ENCODE measurements at places on chromosomes 5 and 9. TPM values are rescaled to one million over a fixed set of nuclear protein-coding genes. Genes with fewer than 3 reads are reported as not detected.
A peak's percentile ranks its signal among the peaks of the same experiment; 100 is the strongest.

GRCh38 chr9:90611568-90611967 lies 31.1 kb downstream of the DIRAS2 start:
- no peak for DNase-seq

DNA sequence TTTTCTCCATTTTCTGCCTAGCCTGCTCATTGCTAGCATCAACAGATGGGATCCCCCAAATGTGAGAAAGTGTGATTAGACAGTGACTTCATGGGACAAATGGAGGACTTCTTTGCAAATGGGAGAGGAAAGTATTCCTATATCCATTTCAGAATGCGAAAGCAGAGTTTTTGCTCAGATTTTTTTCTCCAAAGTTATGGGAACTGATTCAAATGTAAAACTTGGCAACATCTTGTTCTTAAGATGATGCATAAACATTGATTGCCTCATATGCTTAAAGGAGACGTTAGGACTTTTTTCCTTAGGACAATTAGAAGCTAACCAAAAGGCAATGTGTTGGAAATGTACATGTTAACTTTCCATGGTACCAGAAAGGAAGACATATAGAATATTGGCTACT lies 704.3 kb upstream of the ZNF608 start:
- DNase-seq = no peak

DNA sequence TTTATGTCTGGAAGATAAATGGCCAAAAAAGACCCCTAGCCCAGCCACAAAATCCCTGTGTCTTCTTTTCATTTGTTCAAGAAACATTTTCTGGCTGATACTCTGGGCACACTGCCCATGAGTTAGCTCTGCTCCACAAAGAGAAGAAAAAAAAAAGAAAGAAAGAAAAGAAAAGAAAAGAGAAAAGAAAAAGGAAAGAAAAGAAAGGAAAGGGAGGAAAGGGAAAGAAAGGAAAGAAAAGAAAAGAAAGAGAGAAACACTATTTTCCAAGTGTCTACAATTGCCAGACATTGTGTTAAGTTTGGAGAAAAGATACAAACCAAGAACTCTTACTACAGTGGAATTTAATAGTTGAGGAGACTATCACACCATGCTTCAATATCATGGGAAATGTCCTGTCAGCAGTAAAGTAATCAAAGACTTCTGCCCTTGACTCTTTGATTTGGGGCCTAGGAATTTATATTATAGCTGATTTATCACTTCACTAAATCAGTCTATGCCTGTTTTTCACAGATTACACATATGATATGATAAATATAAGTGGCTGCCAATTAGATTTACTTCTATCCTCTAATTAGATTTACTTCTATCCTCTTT lies 3.0 kb downstream of the TRMO start:
- DNase-seq = no peak

DNA sequence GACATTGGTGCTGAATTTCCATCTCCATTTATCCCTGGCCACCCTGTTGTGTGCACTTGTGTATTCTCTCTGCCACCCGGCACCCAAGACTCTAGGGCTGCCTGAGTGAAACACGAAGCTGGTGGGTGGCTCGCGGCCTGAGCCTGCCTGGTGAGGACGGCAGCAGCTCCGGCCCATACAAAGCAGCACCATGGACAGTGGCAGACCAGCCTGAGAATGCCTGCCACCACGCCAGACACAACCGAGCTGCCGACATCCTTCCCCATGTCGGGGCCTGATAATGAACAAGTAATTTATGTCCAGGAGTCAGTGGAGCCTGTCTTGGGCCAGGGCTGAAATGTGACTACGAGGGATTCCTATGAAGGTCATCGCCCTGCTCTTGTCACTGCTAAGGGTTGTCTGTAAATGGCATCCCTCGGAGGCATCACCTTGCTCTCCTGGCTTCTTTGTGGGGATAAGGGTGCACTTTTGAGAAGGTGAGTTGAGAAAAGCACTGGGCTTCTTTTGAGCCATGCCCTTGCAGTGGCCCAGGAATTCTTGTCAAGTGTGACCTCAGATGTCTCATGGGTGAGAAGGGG lies 175.7 kb downstream of the MELK start:
- DNase-seq = no peak

GRCh38 chr5:111743988-111744387 lies 13.0 kb downstream of the NREP start:
- DNase-seq = no peak

GRCh38 chr9:28031521-28032267 lies 458.4 kb upstream of the C9orf72 start:
- no peak for DNase-seq

- DNase-seq = no peak
Measured at GRCh38 chr9:131349522-131349880, 44.4 kb upstream of the PRRC2B start.

GRCh38 chr9:136726631-136727191 lies 14.3 kb downstream of the DIPK1B start:
- DNase-seq = no peak

DNA sequence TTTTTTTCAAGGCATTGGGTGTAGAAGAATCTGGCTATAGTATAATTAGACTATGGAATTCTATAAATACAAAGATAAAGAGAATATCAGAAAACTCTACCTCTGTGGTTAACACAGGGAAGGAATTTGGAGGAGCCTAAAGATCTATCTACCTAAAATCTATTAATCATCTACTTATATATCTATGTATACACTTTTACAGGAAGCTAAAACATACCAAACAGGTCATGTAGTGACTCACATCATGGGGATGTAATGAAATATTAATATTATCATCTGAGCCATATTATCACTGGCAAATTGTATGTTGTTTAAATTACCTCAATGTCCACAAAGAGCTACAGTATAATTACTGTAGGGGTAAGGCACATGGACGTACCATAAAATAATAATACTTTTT lies 1748.2 kb downstream of the EFNA5 start:
- DNase-seq = no peak

GRCh38 chr5:54844905-54845566 lies 140.4 kb downstream of the ESM1 start:
- DNase-seq = no peak

- DNase-seq = no peak
Measured at GRCh38 chr5:103587185-103587748, 24.7 kb upstream of the NUDT12 start.

- DNase-seq = no peak
Measured at GRCh38 chr5:153523211-153523610, 32.7 kb downstream of the GRIA1 start.

DNA sequence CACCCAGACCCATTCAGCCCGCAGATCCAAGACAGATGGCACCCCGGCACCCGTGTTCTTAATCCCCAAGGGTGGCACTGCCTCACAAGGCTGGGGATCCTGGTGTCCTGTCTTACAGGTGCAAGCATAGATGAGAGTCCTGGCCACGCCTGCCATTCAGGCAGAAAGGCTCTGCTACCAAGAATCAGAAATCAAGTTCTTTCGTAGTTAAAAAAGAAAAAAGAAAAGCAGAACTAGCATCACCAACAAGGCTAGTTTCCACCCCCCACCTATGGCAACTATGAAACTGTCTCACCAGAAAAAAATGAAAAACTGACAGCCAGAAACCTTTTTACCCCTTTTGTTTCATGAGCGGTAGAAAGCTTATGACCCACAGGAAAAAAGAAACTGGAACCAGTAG lies 170.4 kb downstream of the SYK start:
- no peak for DNase-seq

DNA sequence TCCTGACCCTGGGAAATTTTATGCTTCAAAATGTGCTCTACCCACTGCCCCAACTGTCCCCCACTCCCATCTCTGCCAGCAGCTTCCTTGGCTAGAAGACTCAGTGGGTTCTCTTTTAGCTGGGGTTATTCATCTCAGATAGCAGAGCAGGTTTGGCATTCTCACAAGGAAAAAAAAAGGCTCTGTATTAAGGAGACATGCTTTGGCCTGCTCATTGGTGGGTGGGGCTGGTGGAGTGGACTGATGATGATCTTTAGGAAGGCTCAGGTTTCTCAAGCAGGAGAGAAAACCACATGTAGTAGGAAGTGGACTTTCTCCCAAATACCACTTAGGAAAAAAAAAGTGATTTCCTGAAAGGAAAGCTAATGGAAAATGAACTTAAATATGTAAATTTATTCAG lies 279.2 kb upstream of the ZNF462 start:
- no peak for DNase-seq

DNA sequence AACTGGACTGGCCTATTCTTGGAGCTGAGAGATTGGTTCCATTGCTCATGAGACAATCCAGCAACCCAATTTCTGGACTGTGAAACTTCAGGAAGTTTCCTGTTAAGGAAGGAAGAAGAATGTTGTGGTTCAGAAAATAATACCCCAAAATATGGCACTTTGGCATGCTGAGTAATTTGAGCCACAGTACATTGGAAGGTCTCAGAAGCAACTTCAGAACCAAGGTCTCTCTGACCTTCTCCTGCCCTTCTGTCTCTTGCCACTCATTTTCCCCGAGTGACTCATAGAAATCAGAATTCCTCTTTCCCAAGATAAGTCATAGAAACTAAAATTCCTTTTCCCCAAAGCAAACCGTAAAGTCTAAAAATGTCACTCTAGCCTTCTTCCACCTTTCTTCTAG lies 1366.1 kb downstream of the PTPRD start:
- no peak for DNase-seq

DNA sequence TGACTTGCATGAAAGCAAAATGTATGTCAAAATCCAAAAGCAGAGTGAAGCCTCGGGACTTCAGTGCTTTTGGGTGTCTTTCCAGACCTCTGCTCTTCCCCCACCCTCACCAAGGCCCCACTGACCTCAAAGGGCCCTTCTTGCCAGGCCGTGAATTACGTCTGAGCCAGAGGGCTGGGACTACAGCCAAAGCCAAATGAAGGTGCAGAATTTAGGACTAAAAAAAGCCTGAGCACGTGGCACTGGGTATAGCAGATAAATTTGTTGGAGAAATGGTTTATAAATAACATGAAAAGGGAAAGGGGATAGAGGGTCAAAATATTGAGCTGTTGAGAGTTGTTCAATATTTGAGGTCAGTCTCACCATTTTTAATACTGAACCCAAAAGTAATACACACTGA lies 163.4 kb downstream of the GHR start:
- peak; percentile 65 for DNase-seq

DNA sequence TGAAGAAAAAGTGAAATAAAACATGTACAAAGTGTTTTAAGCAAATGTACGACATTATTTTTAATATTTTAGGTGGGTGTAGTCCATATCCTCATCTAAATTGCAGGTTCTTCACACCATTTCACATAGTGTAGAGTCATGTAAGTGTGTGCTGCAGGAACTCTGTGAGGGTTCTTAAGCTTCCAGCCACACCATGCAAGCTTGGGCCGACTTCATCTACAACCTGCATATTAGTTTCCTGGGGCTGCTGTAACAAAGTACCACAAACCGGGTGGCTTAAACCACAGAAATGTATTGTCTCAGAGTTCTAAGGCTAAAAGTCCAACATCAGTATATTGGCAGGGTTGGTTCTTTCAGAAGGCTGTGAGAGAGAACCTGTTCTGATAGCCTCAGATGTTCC lies 10.2 kb downstream of the PAM start:
- DNase-seq = no peak

GRCh38 chr5:32889078-32889477 lies 178.0 kb downstream of the NPR3 start:
- DNase-seq = no peak

GRCh38 chr5:166758151-166758550 lies 1533.3 kb upstream of the WWC1 start:
- DNase-seq = no peak

- DNase-seq = no peak
Measured at GRCh38 chr5:9020996-9021395, 524.9 kb downstream of the SEMA5A start.

GRCh38 chr9:96027251-96028131 lies 152.0 kb downstream of the ERCC6L2 start:
- DNase-seq = peak; percentile 54

- no peak for DNase-seq
Measured at GRCh38 chr9:108631496-108632285, 224.1 kb downstream of the ACTL7B start.

The NSG2 gene
- not detected for total RNA-seq

The ZSWIM6 gene
- 13.8 TPM for total RNA-seq

The ADAMTS16 gene
- 8.1 TPM for total RNA-seq

The SPATA31D4 gene
- not detected for total RNA-seq

The CCNJL gene
- total RNA-seq = 6.3 TPM

The UBLCP1 gene
- total RNA-seq = 26.8 TPM

The TRIP13 gene
- 2.9 TPM for total RNA-seq

The TLE1 gene
- 58.1 TPM for total RNA-seq

The SGCD gene
- total RNA-seq = 3.7 TPM

The EIF4E1B gene
- not detected for total RNA-seq

The HACD4 gene
- 5.2 TPM for total RNA-seq

The ZMYND19 gene
- 17.8 TPM for total RNA-seq

The C5orf58 gene
- not detected for total RNA-seq

The PCDHGA10 gene
- 9.7 TPM for total RNA-seq

The AHRR gene
- 0.72 TPM for total RNA-seq
